ENCODE measurements at places on chromosomes 16 and 17.

DNA sequence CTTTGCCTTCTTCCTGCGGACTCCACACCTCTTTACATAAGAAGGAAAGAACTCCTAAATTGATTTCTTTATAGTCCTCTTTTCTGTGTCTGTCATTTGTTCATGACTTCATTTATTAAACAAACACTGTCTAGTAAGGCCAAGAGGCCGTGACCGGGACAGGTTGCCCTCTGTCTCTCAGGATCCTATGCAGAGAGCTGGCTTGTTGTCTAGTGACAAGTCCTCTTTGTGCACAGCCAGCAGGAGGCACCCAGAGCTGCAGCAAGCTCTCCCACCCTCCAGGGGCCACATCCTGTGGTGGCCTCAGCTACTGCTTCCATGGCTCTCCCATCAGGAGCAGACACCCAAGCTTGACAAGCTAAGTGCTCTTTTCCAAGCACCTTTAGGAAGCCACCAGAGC lies 50.6 kb downstream of the PLD6 start:
- ATAC-seq, result no peak

- ATAC-seq, result peak; percentile 33
Measured at GRCh38 chr17:59004338-59005111, 102.2 kb downstream of the TRIM37 start.

GRCh38 chr17:80835816-80836657 lies 155.6 kb upstream of the CHMP6 start:
- no peak for ATAC-seq

DNA sequence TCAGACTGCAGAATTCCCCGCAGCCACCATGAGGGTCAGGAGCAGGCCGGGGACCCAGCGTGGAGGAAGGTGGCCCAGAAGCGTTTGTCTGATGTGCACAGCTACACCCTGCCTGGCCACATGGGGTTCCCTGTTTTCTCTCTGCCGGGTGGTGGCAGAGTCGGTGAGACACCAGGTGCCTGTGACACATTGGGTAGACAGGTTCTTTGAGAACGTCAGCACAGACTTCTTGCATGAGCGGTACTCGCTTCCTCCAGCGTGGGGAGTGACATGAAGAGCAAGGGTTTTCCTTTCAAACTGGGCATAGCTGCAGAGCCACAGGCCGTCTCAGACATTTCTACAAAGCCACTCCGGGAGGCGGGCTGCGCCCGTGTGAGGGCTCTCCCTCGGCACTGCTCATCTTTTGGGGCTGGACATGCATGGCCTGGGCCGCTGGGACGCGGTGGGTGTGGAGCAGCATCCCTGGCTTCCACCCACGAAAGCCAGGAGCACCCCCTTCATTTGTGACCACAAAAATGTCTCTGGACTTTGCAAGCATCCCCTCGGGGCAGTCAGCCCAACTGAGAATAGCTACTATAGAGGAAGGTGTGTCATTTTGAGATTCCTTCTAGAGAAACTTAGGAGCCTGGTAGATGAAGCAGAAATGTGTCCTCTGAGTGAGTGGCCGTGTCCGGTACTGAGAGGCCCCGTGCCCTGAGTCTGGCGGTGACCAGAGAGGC lies 26.0 kb downstream of the NME3 start:
- no peak for ATAC-seq

GRCh38 chr16:82638095-82638798 lies 11.5 kb downstream of the CDH13 start:
- no peak for ATAC-seq

GRCh38 chr17:45260204-45260783 lies 1.6 kb downstream of the SPATA32 start:
- ATAC-seq, result no peak

DNA sequence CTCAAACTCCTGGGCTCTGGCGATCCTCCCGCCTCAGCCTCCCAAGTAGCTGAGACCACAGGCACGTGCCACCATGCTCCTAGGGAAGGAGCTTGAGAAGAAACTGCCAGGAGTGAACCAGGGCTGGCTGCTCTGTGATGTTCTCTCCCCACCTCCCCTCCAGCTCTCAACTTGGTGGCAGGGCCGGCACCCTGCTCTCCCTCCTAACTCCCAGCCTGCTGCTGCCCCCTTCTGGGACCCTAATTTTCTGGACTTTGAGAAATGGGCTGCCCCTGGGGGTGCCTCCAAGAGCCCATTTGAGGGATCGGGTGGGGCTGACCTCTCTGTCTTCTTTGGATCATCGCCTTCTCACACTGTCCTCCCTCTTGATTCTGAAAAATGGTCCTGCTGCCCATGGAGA lies 14.9 kb upstream of the STAT3 start:
- ATAC-seq, result peak; percentile 34

DNA sequence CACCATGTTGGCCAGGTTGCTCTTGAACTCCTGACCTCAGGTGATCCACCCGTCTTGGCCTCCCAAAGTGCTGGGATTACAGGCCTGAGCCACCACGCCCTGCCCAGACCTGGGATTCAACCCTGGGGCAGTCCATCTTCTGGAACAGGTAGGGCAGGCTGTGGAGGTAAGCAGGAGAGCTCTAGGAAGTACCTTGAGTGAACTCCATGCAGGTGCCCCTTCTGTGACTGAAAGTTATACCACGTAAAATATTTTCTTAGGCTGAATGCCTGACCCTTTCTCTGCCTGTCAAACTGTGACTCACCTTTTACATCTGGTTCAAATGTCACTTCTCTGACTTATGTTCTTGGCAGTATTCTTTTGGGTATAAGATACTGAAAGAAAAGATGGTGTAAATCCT lies 86.7 kb upstream of the ELAC2 start:
- ATAC-seq, result no peak

- ATAC-seq, result no peak
Measured at GRCh38 chr16:73997340-73997711, 299.3 kb upstream of the PSMD7 start.

DNA sequence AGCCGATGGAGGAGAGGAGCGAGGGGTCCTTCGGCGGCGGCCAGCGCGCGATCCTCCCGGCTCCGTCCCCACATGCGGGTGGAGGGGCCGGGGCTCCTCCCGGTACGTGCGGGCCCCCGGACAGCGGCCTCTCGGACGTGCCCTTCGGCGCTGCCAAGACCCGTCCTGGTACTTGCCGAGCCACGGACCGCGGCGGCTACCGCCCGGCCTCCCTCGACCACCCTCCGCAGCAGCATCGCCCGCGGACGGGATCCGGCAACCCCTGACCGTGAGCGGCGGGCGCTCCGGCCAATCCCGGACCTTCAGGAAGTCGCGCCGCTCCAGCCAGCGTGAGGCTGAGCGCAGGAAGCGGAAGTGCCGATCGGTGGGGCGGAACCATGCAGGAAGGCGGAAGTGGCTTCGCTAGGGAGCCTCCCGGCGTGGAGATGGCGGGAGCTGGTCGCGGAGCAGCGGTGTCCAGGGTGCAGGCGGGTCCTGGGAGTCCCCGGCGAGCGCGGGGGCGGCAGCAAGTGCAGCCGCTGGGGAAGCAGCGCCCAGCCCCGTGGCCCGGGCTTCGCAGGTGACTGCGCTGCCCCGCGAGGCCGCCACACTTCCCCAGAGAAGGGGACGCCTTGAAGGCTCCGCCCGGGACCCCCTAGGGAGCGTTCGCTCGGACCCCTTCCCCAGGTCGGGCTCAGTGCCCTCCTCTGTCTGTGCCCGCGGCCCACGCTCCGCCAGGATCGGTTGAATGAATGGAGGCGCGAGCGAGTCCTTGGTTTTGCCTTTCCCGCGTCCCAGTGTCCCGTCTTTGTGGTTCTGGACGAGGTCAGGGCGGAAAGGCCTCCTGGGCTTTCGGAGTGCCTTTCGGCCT lies at the start of the genes CCDC137 and OXLD1:
Gene CCDC137, plus strand, starts transcription at position 396 of the 850 bp plus-strand sequence. Its CDS starts 30 bp downstream, at position 426.
Gene OXLD1, minus strand, starts transcription at position 264 of the 850 bp plus-strand sequence. Its CDS starts 28 bp downstream, at position 236.
- ATAC-seq, result peak; percentile 98
